ENCODE measurements at places on chromosomes 4 and X. TPM values are rescaled to one million over a fixed set of nuclear protein-coding genes. Genes with fewer than 3 reads are reported as not detected.

- DNase-seq, result peak; percentile 19
These were observed 64.1 kb downstream of the ALPK1 start for GRCh38 chr4:112361181-112361791.

GRCh38 chr4:148025981-148026380 lies 294.1 kb downstream of the ARHGAP10 start:
- DNase-seq, result no peak

- no peak for DNase-seq
These were observed 18.4 kb downstream of the ATP11C start for GRCh38 chrX:139914421-139914820.

DNA sequence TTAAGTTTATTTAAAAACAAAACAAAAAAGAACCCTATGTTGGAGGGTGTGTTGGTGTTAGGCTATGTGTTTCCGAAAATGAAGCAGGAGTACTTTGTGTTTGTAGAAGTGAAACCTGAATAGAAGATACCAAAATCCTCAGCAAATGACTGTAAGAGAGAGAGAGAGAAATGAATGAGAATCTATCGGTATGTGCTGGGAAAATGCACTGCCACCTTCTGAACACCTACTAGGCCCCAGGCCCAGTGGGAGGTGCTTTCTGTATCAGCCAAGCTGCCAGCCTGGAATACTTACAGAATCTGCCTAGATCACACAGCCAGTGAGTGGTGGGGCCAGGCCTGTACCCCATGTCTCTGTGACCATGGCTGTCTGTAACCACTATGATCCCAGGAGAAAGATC lies 14.9 kb upstream of the PIM2 start:
- DNase-seq, result no peak

Gene LRIT3
- total RNA-seq, result 0.08 TPM

Gene UVSSA
- total RNA-seq, result 13.0 TPM

Gene NAA11
- total RNA-seq, result not detected
